Nephron progenitor cell (in vitro differentiated cells): ENCODE measurements at places on chromosomes 5 and 9.

DNA sequence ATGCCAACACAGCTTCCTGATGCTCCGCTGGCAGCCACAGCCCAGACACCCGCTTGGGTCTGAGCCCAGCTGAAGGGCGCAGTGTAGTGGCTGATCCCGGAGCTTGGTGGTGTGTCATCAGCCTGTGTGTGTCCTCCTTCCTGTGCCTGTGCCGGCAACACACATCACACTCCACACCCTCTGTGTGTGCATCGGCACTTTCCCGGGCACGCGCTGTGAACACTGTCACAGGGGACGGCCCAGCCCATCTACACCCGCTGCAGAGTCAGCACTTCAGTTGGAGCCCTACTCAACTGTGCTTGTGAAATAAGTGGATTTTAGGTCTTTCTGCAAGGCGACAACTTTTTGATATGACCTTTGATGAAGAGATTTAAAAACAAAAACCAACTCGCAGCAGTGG lies 189.4 kb downstream of the IRX2 start:
- no peak overlapping the region for H3K27ac ChIP-seq
- no peaks in the 10 kb centered on the region for H3K36me3 ChIP-seq
- no peak for DNase-seq
- peaks cover 5% of the 10 kb centered on the region for H3K4me1 ChIP-seq
- peaks cover 12% of the 10 kb centered on the region for H3K27me3 ChIP-seq
- no peak overlapping the region for H3K4me3 ChIP-seq

GRCh38 chr9:9862235-9862810 lies 750.5 kb downstream of the PTPRD start:
- no peak for DNase-seq
- H3K4me1 ChIP-seq, result no peaks in the 10 kb centered on the region
- no peaks in the 10 kb centered on the region for H3K36me3 ChIP-seq
- no peak overlapping the region for H3K27ac ChIP-seq
- no peaks in the 10 kb centered on the region for H3K27me3 ChIP-seq
- no peak overlapping the region for H3K4me3 ChIP-seq

DNA sequence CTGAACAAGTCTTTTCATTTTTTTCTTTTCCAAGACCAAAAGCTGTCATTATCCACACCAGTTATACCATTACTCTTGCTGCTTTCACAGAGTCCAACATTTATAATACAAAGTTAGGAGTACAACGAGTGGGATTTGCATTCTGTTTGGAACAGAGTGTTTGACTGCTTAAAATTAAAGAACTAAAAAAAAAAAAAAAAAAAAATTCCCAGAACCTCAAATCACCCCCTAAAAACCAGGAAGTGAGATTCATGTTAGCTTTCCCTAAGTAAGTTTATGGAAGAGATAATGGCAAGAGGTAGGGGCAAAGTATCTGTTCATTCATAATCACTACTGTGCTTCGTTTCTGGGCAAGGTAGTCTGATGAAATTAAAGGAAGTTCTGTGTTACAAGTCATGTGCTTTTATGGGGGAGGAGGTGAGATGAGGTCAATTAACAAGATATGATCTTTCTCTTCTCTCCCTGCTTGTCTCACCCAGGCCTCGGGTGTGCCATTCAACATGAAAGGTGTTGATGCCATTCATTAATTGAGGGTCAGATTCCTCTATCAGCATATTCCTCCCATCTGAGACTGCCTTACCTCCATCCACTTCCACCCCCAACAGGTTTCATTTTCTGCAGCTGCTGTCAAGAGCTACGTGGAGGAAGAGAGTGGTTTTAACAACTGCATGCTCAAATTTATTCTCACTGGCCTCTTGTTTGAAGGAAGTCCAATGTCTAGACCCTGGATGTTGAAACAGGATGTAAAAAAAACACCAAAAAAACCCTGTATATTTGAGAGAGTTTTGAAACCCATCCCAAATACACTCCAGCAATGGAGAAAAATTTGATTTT lies 58.1 kb downstream of the MARCHF3 start:
- H3K27me3 ChIP-seq, result peaks cover 3% of the 10 kb centered on the region
- DNase-seq, result no peak
- peaks cover 36% of the 10 kb centered on the region for H3K4me1 ChIP-seq
- H3K27ac ChIP-seq, result no peak overlapping the region
- H3K36me3 ChIP-seq, result no peaks in the 10 kb centered on the region
- H3K4me3 ChIP-seq, result no peak overlapping the region

DNA sequence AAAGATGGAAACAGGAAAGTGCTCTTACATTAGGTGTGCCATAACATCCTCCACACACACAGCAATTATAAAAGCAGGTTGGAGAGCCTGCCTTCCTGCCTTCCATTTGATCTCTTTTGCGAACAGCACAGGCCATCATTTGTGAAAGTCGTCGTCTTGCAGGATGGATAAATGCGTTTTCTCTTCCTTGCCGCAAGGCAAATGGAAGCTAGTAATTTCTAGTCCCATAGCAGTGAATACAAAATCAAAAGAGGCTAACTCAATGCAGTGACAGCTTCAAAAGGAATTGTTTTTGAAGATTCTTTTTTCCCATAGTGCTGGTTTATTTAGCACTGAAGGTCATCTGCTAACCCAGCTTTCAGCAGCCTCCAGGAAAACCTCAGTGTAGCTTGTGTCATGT lies 178.8 kb downstream of the GIN1 start:
- DNase-seq, result no peak
- no peak overlapping the region for H3K4me3 ChIP-seq

DNA sequence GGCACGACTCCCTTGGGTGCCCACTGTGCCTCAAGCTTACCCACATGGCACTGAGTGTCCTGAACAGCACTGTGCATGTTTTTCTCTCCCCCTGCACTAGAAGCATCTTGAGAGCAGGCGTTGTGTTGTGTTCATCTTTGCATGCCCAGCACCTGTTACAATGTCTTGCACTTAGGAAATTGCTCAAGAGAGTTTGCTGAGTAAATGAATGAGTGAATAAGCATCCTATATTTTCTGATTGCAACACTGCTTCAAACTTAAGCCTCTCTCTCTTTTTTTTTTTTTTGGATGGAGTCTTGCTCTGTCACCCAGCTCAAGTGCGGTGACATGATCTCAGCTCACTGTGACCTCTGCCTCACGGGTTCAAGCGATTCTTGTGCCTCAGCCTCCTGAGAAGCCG lies 94.5 kb downstream of the LMNB1 start:
- H3K27me3 ChIP-seq, result peaks cover 2% of the 10 kb centered on the region
- no peak overlapping the region for H3K4me3 ChIP-seq
- peaks cover 9% of the 10 kb centered on the region for H3K36me3 ChIP-seq
- DNase-seq, result no peak
- H3K4me1 ChIP-seq, result peaks cover 88% of the 10 kb centered on the region

DNA sequence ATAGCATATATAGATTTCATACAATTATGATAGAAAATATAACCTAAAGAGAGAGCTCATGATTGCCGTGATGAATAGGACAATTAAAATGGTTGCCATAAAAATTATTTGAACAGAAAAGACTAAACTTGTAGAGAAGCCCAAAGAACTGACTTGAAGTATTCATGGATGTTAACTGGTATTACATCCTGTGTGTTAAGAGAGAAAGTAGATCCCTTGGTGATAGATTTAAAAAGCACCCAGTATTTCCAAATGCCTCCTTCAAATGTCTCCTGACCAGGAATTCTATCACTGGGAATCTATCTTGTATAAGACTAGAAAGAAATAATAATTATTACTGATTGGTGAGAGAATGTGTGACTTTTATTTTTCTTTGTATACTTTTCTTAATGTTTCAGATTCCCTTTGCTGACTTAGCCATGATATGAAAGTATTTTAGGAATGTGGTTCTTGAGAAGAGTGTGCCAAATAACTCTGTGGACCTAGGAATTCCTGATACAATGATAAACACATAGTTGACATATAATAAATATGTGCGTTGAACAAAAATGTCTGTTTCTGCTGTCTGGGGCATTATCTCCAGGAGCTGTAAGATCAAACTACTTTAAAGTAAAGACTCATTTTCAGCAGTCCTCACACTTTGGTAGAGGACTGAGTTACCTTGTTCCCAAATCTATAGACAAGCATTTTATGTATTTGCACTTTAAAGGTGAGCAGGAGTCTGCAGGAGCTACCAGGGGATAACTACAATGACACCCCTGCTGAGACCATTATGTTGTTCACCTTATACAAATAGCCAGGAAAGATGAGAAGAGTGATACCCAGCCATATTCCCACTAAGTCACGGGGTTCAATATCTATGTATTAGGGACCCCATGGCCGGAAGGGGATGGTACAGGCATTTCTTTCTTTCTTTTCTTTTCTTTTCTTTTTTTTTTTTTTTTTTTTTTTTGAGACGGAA lies 211.1 kb upstream of the TLE4 start:
- peaks cover 14% of the 10 kb centered on the region for H3K4me1 ChIP-seq
- H3K27me3 ChIP-seq, result peaks cover 3% of the 10 kb centered on the region
- H3K4me3 ChIP-seq, result no peak overlapping the region
- H3K36me3 ChIP-seq, result no peaks in the 10 kb centered on the region
- H3K27ac ChIP-seq, result no peak overlapping the region
- no peak for DNase-seq

DNA sequence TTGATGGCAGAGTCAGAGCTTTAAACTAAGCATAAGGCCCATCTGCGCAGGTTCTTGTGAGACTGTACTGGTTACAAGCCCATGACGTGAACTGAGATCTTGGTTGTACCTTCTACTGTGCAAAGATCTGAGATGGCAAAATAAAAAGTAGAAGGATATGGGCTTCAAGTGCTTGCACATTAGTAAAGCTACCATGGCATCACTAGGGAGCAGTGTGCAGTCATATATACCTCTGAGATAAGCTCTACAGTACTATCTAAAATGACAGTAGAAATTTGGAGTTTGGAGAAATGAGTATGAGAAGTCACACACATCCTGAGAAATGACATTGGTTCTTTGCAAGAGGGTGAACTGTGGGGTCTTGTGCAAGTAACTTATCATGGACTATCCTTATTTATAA lies 408.2 kb upstream of the PRR16 start:
- no peak overlapping the region for H3K27ac ChIP-seq
- no peak for DNase-seq
- H3K36me3 ChIP-seq, result no peaks in the 10 kb centered on the region
- no peaks in the 10 kb centered on the region for H3K27me3 ChIP-seq

- no peak overlapping the region for H3K27ac ChIP-seq
- H3K4me1 ChIP-seq, result peaks cover 15% of the 10 kb centered on the region
- H3K27me3 ChIP-seq, result peaks cover 4% of the 10 kb centered on the region
- H3K36me3 ChIP-seq, result no peaks in the 10 kb centered on the region
Observed at GRCh38 chr5:7315118-7315517, 80.8 kb upstream of the ADCY2 start.

- H3K4me1 ChIP-seq, result peaks cover 35% of the 10 kb centered on the region
- H3K27ac ChIP-seq, result no peak overlapping the region
- H3K27me3 ChIP-seq, result peaks cover 6% of the 10 kb centered on the region
- no peaks in the 10 kb centered on the region for H3K36me3 ChIP-seq
Observed at GRCh38 chr9:94611638-94612068, 18.0 kb upstream of the FBP2 start.

DNA sequence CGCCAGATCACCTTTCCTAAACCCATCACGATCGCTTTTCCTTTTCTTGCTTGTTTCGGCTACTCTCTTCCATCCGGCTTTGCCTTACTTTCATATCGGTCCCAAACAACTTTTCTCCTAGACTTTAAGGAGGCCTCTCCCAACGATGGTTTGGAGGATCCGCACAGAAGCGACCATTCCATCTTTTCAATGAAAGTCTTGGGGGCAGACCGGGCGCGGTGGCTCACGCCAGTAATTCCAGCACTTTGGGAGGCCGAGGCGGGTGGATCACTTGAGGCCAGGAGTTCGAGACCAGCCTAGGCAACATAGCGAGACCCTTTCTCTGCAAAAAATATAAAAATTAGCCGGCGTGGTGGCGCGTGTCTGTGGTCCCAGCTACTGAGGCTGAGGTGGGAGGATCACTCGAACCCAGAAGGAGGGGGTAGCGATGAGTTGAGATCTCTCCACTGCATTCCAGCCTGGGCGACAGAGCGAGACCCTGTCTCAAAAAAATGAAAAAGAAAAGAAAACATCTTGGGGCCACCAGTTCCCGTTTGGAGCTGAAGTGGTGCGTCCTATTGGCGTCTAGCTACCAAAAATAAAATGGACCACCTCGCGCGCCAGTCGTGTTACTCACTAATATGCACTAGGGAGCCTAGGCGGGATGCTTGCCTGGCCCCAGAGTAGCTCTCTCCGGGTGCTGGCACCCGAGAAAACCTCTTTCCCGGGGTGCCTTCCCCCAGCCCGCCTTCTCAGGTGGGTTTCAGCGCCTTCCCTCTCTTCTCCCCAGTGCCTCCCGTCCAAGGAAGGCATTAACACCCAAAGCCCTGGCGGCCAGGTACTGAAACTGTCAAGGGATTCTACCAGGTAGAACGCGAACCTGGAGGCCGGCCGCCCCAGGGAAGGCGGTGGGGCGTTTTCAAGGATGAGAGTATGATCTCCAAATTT lies 800 bp upstream of the AP3B1 start:
- peaks cover 15% of the 10 kb centered on the region for H3K36me3 ChIP-seq
- H3K27me3 ChIP-seq, result peaks cover 18% of the 10 kb centered on the region
- H3K4me3 ChIP-seq, result peak overlapping the region; percentile 93
- DNase-seq, result peak; percentile 30
